ENCODE measurements at places on chromosomes 2 and 18.

- no peak for DNase-seq
Measured at GRCh38 chr2:41872646-41873045, 175.2 kb upstream of the PKDCC start.

- no peak for DNase-seq
Measured at GRCh38 chr18:8911408-8912340, 190.8 kb upstream of the NDUFV2 start.

GRCh38 chr2:197477797-197478196, 21.8 kb downstream of the HSPD1 start:
- DNase-seq, result no peak

DNA sequence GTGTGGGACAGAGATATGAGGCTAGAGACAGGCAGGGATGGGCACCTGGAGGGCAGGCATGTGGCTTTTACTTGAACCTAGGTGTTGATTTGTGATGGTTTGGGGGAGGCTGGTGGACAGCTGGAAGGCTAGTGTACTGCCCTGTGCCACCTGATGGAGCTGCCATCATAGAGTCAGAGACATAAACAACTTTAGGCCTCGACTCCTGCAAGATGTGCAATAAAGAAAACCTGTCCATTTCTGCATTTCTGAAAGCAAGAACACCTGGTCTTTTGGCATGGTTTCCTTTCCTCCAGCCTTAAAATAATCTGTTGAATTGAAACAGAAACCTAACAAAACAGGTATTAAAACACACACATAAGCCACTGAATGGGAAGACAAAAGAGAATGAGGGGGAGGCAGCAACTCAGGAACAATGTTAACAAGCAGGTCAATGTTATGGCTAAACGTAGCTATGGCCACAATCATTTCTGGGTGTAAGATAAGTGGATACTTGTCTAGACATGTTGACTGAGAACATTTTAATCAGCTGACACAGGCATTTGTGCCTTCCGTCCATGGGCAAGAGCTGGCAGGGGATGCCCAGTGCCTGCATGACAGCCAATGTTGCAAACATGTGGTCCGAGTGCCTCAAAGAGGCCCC, 87.8 kb downstream of the KCTD1 start:
- no peak for DNase-seq

DNA sequence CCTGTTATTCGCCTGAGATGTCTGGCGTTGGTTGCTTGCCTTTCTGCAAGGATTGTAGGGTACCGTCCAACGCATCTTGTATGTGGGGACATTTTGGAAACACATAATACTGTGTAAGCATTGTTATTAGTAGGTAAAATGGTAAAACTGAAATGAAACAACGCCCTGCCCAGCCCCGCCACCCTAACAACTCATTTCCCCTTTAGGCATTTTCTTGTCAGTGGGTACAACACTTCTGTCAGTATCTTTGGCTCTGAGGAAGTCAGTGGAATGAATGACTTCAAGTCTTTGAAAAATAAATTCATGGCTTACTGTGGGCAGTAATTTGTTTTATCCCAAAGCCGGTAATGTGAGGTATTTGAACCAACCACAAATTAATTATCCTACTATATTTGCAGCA, 86.0 kb downstream of the FMNL2 start:
- no peak for DNase-seq

DNA sequence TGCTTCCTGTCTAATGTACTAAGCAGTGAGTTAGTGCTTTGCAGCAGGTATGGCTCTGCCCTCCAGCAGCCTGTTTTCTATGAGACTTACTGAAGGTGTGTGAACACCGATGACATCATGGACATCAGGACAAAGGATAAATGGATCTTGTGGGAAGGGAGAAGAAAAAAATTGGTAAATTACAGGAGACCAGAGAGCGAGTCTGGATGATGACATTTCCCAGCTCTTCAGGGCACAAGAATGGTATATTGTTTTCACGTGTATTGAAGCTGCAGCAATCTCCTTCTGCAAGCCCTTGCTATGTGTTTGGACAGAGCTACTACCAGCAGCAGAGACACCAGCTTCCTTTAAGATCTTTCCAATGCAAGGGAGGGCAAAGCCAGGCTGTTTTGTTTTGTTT, 47.2 kb downstream of the DCC start:
- DNase-seq, result no peak

GRCh38 chr18:36405611-36406010, 108.1 kb downstream of the FHOD3 start:
- no peak for DNase-seq

DNA sequence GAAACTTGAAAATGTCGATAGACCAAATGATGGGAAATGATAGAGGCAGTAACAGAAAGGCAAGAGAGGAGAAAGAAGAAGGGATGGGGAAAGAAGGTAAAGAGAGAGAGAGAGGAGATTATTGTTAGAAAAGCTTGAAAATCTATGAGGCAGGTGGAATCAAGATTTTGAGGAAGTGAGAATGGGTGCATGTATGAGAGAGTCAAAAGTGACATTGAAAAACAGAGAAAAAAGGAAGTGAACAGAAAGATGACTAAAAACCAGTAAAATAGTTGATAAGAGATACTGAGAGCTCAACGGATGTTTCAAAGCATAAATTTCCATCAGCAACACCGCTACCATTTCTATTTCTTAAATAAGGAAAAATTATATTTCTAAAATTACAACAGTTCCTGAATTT, 327.4 kb upstream of the CWC22 start:
- no peak for DNase-seq

- DNase-seq, result no peak
Measured at GRCh38 chr18:25516747-25517498, 165.0 kb upstream of the ZNF521 start.

DNA sequence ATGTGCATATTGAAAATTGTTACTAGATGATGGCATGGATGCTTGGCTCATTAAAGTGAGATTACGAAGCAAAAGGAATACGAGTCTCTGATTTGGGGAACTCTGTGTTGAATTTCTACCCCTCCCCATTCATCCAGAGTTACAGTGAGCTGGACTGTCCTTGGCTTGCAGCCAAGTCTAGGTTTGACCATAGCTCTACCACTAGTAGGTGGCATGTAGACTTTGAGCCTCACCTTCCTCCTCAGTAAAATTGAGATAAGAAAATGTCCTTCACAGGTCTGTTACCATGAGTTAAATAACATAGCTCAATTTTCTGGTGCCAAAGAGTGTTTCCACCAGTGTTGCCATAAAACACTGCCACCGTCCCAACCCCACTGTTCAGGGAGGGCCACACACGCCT, 727.6 kb upstream of the ID2 start:
- no peak for DNase-seq

- DNase-seq, result peak; percentile 48
Measured at GRCh38 chr2:47004905-47005495, 89.4 kb upstream of the MCFD2 start.

- no peak for DNase-seq
Measured at GRCh38 chr2:142065700-142066099, 65.1 kb downstream of the LRP1B start.

DNA sequence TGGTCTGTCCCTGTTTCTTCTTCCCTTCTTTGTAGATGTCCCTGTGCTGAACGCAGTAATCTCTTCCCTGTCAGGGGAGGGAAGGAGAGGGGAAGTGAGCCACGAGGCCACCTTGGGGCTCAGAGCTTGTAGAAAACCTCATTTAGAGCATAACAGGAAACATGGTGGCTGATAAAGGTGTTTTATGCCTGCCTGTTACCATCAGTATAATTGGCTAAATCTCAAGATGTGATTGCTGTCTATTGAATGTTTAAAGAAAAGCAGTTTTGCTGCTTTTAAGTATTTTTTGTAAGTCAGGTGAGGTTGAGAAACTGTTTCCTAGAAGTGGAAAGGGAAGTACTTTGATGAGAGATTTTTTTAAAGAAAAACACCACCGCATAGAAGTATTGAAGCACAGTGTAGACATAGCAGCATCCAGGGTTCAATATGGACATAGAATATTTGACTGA, 59.7 kb upstream of the PDK1 start:
- DNase-seq, result no peak

DNA sequence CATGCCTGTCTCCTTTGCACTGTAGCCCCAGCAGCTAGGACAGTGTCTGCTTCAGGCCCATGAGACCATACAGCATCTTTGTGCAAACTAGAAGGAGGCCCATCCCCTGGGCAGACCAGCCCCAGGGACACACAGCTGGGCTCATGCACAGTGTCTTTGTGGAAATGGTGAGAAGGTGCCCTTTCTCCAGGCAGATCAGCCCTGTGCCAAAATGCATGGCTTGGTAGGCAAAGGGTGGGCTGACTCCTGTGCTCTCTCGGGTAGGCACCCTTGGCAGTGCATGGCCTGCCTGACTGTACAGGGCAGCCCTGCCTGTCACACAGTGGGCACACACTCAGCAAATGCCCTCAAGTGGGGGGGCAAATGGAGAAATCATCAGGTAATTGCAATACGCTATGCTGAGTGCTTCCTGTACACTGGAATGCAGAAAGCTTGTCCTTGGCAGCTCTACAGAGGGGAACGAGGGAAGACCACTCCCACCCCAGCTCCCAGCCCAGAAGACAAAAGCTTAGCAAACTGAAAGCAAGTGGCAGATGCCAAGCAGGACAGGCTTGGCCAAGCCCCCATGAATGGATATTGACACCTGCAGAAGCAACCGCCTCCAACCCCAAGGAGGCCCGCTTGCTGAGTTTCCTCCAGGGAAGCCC, 21.6 kb downstream of the TNS1 start:
- no peak for DNase-seq

GRCh38 chr18:23619388-23619881, 33.1 kb upstream of the NPC1 start:
- DNase-seq, result no peak

All from DMS 273 treated with DMSO at 0.1 percent for 48 hours (cell line).